ENCODE measurements at places on chromosomes 7 and 10.

GRCh38 chr10:1807196-1807595 is 69.9 kb upstream of the ADARB2 start:
- DNase-seq, result no peak

GRCh38 chr10:7168414-7168813 is 242.4 kb downstream of the SFMBT2 start:
- DNase-seq, result no peak

DNA sequence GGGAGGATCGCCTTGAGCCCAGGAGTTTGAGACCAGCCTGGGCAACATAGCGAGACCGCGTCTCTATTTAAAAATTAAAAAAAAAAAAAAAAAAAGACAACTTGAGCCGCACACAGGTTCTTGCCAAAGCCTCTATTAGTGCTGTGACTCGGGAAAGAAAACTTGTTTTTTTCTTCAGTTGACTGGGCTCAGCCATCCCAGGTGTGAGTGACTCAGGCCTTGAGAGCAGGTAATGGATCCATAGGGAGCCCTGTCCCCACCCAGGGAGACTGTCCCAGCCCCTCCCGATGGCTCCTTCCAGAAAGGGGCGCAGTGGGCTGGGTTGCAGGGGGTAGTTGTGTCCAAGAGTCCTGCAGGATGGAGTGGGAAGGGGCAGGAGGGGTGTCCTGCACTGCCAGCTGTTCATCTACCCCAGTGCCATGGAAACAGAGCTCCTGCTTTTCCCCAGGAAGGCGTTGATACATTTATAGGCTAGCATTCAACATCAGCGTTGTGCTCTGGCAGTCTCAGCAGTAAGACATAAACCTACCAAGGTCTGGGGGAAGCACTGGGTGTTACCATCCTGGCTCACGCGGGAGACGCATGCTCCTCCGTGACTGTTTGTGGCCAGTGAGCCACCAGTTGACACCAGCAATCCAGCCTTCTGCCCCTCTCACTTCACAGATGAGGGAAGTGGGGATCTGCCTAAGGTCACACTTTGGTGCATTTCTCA is 126.6 kb downstream of the CUX1 start:
- DNase-seq, result no peak

DNA sequence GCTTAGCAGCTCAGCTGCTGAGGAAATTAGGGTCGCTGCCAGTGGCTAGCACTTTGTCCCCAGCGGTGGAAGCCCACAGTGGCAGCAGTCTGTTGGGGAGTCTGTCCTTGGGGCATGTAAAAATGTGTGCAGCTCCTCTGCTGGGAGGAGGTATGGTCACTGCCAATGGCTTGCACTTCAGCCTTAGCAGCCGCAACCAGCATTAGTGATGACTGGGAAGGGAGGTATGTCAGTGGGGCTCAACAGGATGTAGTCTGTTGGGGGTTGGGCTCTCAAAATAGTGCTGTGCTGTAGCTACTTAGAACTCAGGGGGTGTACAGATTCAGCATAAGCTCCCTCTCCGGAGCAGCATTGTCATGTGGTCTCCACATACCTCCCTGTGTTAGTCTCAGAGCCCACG is 189.9 kb downstream of the ZEB1 start:
- DNase-seq, result no peak

DNA sequence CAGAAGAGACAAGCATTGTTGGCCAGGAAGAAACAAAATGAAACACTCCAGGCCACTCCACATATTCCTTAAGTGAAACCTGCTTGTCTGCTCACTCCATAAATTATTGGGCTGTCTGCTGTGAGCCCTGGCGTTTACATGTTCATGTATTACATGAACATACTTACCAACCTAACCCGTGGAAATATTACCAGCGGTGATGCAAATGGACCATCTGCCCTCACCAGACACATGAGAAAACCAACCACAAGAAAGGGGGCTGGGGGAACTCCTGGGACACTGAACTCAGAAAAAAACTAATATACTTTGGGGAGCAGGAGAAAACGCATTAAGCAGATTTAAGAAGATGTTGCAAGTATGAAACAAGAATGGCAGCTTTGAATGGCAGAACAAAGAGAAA is 731.2 kb upstream of the IGFBP3 start:
- DNase-seq, result no peak

DNA sequence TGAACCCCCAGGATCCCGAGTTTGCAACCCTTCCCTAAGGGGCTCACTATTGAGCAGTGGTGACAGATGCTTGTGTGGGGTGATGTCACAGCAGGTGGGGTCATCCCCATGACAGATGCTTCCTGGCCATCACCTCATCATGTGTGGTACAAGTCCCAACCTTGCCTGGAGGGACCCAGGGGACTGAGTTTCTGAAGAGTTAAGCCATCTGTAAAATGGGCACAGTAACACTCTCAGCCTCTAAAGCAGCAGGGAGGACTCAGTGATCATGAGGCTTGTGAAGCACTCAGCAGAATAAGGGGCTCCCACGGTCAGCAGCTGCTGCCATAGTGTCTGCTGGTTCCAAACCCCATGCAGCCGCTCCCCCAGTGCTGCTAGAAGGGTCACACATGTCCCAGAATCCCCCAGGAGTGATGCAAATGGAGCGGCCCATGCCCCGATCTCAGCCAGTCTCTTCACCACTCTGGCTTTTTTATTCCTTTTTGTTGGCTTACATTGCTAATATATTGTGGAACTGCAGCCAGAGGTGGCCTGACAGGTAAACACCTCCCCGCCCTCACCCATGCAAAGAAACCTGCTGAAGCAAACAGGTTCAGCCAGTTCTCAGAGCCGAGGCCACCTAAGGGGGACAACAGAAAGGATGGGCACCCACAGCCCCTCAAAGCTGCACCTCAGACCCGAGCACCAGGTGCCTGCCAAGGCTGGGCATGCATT is 102.1 kb upstream of the PDGFA start:
- no peak for DNase-seq

DNA sequence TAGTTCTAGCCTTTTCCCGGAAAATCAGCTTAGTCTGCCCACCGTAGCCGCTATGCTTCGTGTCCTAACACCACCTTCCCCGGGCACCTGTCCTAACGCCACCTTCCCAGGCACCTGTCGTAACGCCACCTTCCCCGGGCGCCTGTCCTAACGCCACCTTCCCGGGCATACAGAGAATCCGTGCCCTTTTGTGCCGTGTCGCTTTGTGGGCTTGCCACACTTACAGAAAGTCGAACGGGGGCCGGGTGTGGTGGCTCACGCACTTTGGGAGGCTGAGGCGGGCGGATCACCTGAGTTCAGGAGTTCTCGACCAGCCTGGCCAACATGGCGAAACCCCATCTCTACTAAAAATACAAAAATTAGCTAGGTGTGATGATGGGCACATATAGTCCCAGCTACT is 73.6 kb upstream of the DNAJB6 start:
- no peak for DNase-seq

- no peak for DNase-seq
Observed at GRCh38 chr7:106720641-106721040, 59.7 kb upstream of the CCDC71L start.

DNA sequence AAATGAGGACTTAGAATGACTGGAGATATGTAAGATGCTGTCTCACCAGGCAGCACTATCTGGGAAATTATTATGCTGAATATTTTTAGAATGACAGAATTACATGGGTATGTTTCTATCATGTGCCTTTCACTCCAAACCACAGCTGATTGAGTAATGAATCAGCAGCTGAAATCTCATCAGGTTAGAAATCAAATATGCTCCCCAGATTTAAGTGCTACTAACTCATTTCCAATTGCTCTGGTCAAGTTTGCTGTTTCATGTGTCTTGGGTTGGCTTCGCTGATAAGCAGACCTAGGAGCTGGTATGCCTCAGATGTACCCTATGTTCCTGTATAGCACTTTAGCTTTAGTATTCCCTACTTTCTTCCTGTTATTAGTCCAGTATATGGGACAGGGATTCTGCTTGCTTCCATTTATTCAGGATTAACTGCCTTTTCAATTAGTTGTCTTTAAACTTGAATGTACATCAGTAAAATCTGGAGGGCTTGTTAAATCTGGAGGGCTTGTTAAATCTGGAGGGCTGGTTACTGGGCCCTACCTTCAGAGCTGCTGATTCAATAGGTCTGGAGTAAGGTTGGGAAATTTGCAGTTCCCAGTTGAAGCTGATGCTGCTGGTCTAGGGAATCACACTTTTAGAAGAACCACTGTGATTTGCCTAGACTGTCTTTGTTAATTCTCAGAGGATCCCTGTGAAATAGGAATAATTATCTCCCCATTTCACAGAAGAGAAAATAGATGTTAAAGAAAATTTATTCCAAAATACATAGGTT is 172.9 kb downstream of the DKK1 start:
- no peak for DNase-seq

- no peak for DNase-seq
Observed at GRCh38 chr7:134211817-134212216, 84.7 kb downstream of the LRGUK start.

DNA sequence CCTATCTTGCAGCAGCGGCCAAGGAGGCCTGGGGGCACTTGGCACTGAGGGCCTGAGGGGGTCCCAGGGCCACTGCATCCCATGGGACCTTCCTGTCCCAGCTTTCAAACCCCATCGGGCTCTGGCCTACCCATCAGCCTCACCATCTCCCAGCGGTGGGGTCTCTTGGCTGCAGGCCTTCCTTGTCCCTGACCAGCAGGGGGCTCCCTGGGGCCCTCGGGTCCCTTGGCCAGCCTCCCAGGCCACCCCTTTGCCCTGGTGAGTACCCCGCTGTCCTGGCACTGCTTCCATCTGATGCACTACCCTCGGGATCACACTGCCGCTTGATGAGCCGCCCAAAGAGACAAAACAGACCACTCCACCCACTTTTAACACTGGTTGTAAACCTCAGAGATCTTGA is 43.5 kb downstream of the YKT6 start:
- DNase-seq, result no peak

GRCh38 chr7:127347567-127348246 is 44.8 kb downstream of the ZNF800 start:
- DNase-seq, result peak; percentile 50

DNA sequence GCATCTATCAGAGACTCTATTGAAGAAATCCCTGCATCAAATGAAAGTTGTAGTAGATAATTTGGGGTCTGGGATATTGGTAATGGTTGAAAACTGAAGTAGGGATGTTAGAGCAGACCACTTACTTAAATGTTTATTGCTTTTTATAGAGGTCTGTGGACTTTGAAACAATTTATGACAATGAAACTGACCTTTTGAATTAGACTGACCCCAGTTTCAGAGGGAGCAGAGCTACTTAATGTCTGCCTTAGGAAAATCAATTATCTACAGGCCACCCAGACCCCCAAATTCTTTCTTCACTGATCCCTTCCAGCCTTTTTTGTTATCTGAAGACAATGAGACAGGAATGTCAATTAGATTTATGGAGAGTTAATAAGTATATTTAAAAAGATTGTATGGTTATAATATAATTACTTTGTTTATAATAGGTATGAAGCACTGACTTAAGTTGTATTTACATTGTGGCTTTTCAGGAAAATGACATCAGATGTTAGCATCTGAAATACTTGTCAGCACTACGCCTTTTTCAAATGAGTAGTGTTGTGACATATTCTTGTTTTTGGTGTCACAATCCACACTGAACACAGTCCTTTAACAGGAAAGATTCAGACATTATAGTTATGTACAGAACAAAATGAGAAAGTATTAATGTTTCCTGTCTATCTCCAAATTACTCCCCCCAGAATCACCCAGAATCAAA is 13.9 kb downstream of the MGAM2 start:
- no peak for DNase-seq

DNA sequence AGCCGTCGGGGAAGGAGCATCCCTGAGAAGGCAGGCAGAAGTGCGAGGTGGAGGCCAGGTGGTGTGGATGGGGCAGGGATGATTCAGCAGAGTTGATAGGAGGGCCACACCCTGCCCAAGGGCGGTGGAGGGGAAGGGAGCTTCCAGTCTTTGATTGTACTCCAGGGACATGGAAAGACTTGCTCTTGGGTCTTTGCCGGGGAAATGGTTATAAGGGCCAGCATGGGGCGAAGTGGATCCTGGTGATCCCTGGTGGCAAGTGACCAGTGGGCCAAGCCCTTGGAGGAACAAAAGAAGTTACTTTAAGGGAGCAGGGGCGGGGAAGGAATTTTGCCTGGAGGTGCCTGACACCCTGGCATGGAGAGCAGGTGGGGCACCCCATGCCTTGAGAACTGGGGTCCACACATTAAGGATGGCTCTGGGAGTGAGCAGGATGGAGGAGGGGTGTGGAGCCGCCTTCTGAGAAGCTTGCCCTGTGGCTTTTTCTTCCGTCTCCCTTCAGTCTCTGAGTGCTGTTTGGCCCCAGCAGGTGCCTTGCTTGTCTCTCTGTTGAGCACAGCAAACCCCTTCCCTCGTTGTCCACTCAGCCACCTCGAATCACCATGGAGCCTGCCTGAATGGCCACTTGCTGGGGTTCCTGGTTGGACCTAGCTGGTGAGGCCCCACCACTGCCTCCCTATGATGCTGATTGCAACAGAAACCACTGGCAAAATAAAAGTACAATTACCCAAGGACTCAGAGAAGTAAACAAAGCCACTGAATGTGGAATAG is 83.9 kb downstream of the RAMP3 start:
- no peak for DNase-seq

GRCh38 chr7:25850216-25850615 is 301.8 kb upstream of the NFE2L3 start:
- DNase-seq, result no peak

- DNase-seq, result no peak
Observed at GRCh38 chr7:75055155-75055554, 18.4 kb downstream of the RCC1L start.

DNA sequence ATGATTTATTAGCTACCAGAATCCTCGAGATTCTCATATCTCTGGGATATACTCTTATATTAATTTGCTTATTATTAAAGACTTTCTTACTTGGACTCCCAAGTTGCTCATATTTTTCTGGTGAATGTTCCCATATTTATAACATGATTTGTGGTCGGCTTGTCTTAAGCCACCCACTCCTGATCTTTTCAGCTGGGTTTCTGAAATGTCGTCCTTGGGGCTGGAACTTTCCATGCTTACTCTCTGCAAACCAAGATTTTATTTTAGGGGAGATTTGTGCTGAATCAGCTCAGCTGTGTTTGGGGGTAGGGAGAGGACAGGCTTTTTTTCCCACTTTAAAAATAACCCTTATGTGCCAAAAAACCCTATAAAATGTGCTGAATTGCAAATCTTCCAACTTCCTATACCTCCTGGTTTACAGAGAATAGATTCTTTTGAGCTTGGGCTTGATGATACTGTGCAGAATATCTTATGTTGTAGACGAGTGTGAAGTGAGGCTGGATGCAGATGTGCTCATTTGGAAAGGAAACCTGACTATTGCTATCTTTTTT is 162.1 kb downstream of the SND1 start:
- DNase-seq, result no peak

GRCh38 chr7:23135755-23136154 is 30.2 kb downstream of the KLHL7 start:
- DNase-seq, result no peak

Measured in NCI-H748 treated with DMSO at 0.1 percent for 48 hours (cell line).